ENCODE measurements at places on chromosomes 16 and 17. TPM values are rescaled to one million over a fixed set of nuclear protein-coding genes. Genes with fewer than 3 reads are reported as not detected.
A peak's percentile ranks its signal among the peaks of the same experiment; 100 is the strongest.

- H3K4me3 ChIP-seq, result no peak overlapping the region
- H3K27me3 ChIP-seq, result no peaks in the 10 kb centered on the region
- DNase-seq, result no peak
- no peak overlapping the region for H3K27ac ChIP-seq
These were observed 3.6 kb downstream of the ZNF423 start for GRCh38 chr16:49852279-49852678.

DNA sequence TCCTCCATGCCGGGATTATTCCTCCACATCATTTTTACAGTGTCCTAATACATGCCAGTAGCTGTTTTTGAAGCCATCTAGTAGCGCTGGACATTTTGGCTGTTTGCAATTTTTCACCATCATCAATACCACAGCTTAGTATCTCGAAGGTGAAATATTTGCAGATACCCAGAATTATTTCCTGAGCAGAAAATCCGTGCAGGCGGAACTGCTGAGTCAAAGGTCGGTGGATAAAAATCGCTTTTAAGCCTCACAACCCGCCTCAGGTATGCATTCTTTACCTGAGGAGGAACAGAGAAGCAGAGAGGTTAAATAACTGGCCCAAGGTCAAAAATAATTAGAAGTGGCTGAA is 584 bp upstream of the TNRC6A start:
- peaks cover 12% of the 10 kb centered on the region for H3K4me1 ChIP-seq
- no peaks in the 10 kb centered on the region for H3K36me3 ChIP-seq
- DNase-seq, result no peak
- no peaks in the 10 kb centered on the region for H3K27me3 ChIP-seq

- no peaks in the 10 kb centered on the region for H3K27me3 ChIP-seq
- H3K27ac ChIP-seq, result no peak overlapping the region
- H3K4me1 ChIP-seq, result no peaks in the 10 kb centered on the region
- H3K36me3 ChIP-seq, result no peaks in the 10 kb centered on the region
These were observed 76.5 kb downstream of the ARHGAP44 start for GRCh38 chr17:12865769-12866168.

DNA sequence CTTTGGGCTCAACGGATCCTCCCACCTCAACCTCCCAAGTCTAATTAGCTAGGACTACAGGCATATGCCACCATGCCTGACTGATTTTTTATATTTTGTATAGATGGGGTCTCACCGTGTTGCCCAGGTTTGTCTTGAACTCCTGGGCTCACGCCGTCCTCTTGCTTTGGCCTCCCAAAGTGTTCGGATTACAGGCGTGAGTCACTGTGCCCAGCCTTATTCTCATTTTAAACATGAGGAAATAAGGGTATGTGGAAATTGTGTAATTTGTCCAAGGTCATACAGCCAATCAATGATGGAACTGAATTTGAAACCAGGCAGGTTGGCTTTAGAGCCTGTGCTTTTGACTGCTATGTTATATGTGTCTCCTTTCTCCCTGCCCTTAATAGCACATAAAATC is 27.4 kb upstream of the AQP8 start:
- H3K36me3 ChIP-seq, result no peaks in the 10 kb centered on the region
- H3K4me3 ChIP-seq, result no peak overlapping the region
- H3K4me1 ChIP-seq, result no peaks in the 10 kb centered on the region
- H3K27ac ChIP-seq, result no peak overlapping the region
- no peaks in the 10 kb centered on the region for H3K27me3 ChIP-seq

DNA sequence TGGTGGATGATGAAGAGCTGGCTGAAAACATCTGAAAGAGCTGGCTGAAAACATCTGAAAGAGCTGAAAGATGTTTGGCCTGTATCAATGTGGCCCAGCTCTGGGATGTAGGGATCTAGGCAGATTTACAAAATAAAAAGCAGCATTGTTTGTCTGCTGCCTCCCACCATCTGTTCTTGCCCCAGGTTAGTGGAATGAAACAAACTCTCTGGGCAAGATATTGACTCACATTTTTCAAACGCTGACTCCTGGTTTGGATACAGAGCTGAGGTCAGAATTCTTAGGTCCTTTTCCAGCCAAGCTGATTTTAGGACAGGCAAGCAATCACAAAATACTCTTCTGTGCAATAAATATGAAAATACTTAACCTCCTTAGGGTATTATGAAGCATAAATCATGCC is 139.0 kb downstream of the STX8 start:
- no peaks in the 10 kb centered on the region for H3K4me1 ChIP-seq
- H3K27ac ChIP-seq, result no peak overlapping the region
- H3K36me3 ChIP-seq, result no peaks in the 10 kb centered on the region
- DNase-seq, result no peak

GRCh38 chr17:17726458-17727060 is 45.3 kb downstream of the RAI1 start:
- no peaks in the 10 kb centered on the region for H3K4me1 ChIP-seq
- H3K36me3 ChIP-seq, result no peaks in the 10 kb centered on the region

- H3K4me1 ChIP-seq, result no peaks in the 10 kb centered on the region
- DNase-seq, result no peak
- no peaks in the 10 kb centered on the region for H3K27me3 ChIP-seq
- no peak overlapping the region for H3K27ac ChIP-seq
- no peak overlapping the region for H3K4me3 ChIP-seq
These were observed 33.3 kb upstream of the FOXF1 start for GRCh38 chr16:86476956-86477534.

DNA sequence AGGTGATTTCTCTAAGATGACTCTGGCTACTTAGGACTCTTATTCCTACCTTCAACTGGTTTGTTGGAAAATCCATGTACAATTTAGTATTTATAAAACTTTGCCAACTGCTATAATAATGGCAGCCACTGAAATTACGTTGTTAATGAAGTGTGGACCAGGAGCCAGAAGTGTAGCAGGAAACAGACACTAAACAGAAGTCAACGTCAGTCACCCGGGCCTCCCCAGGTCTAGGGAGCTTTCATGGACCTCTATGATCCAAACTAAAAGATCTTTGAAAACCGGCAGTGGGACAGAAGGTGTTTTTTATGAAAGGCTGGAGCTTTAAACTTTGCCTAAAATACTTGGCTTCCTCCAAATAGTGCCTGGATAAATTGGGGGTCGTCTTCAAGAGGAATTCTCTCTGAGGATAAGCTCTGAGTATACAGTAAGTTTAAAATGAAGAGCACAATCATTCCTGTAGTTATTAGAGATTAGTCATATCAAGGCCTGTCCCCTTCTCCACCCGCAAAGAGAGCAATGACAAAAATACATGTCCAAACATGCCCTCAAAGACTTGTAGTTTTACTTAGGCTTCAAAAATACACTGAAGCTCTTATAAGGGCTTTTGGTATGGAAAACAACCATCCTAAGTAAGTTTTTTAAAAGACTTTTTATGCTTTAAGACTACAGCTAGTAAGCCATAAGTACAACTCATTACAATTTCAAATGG is 34.6 kb downstream of the DCUN1D3 start:
- DNase-seq, result no peak
- H3K4me3 ChIP-seq, result no peak overlapping the region
- no peaks in the 10 kb centered on the region for H3K4me1 ChIP-seq
- no peaks in the 10 kb centered on the region for H3K27me3 ChIP-seq
- H3K36me3 ChIP-seq, result no peaks in the 10 kb centered on the region
- peak overlapping the region; percentile 7 for H3K27ac ChIP-seq

DNA sequence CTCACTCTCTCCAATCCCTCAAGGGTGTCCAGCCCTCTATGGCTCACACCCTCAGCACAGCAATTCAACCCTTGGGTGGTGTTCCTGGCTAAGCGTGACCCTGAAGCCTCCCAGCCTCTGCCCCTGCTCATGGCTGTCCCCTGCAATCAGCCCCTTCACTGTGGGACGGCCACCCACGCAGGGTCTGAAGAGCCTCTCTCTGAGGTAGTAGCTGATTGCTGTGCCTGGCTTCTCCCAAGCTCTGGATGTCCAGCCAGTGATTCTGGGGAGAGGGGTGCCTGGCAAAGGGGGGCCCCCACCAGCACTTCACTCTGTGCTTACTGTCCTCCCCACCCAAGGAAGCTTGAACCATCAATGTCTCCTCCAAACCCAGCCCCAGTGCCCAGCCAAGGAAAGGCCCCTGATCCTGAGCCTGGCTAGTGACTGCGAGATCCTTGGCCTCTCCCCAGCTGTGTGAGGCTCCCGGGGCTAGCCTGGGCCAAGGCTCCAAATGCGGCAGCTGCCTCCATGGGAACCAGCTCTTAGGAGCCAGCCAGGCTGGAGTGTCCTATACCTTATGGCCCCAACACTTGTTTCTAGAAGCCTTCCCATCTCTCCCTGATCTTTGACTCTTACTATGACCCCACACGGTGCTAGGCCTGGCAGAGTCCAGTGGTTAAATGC is 9.9 kb downstream of the MTSS2 start:
- H3K27me3 ChIP-seq, result no peaks in the 10 kb centered on the region
- H3K36me3 ChIP-seq, result no peaks in the 10 kb centered on the region
- H3K4me1 ChIP-seq, result peaks cover 4% of the 10 kb centered on the region
- H3K4me3 ChIP-seq, result no peak overlapping the region

DNA sequence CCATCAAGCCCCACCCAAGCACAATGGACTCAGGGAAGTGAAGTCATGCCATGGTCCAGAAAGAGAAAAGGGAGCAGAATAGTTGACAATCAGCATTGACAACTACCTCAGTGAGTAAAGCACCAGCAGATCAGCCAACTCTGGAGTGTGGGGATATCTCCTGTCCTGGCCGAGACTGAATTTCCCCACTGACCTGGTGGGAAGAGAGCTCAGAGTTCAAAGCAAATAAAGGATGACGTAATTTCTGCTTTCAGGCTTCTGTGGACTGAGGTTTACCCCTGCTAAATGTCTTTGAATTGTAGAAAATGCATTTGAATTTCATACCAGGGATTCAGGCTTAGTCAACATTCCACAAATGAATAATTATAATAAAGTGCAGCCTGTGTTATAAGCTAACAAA is 152.9 kb downstream of the CBLN1 start:
- no peaks in the 10 kb centered on the region for H3K36me3 ChIP-seq
- H3K4me1 ChIP-seq, result no peaks in the 10 kb centered on the region
- H3K27me3 ChIP-seq, result no peaks in the 10 kb centered on the region
- H3K27ac ChIP-seq, result no peak overlapping the region

DNA sequence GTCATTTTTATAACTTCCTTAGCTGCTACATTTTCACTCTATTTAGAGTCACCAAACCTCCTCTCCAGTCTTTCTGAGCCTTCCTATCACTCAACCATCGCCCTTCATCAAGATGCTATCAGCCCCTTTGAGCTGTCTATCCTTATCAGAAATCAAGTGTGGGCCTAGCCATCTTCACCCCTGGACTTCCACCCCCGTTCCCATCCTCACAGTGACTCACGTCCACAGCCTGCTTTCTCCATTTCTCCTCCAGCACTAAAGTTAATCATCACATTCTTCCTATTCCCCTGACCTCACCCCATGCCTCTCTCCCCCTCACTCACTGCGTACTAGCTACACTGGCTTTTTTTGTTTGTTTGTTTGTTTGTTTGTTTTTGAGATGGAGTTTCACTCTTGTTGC is 2.4 kb upstream of the TEKT3 start:
- H3K4me1 ChIP-seq, result no peaks in the 10 kb centered on the region
- H3K27ac ChIP-seq, result no peak overlapping the region
- no peak for DNase-seq
- H3K27me3 ChIP-seq, result no peaks in the 10 kb centered on the region

- no peaks in the 10 kb centered on the region for H3K36me3 ChIP-seq
- no peak overlapping the region for H3K27ac ChIP-seq
- DNase-seq, result no peak
- H3K4me3 ChIP-seq, result no peak overlapping the region
- H3K4me1 ChIP-seq, result peaks cover 2% of the 10 kb centered on the region
These were observed 42.9 kb upstream of the TEKT3 start for GRCh38 chr17:15384142-15384787.

OTOA gene
- 0.13 TPM for polyA plus RNA-seq

NPIPA8 gene
- polyA plus RNA-seq, result 4.8 TPM

ATP2C2 gene
- 1.2 TPM for polyA plus RNA-seq

Data from H1 (cell line).